Stimulated activated CD8-positive, alpha-beta memory T cell treated with anti-CD3 and anti-CD28 coated beads, Interleukin-15, amount 100 ng/mL, for 24 hours (primary cell): ENCODE measurements at places on chromosomes 16 and 17.

DNA sequence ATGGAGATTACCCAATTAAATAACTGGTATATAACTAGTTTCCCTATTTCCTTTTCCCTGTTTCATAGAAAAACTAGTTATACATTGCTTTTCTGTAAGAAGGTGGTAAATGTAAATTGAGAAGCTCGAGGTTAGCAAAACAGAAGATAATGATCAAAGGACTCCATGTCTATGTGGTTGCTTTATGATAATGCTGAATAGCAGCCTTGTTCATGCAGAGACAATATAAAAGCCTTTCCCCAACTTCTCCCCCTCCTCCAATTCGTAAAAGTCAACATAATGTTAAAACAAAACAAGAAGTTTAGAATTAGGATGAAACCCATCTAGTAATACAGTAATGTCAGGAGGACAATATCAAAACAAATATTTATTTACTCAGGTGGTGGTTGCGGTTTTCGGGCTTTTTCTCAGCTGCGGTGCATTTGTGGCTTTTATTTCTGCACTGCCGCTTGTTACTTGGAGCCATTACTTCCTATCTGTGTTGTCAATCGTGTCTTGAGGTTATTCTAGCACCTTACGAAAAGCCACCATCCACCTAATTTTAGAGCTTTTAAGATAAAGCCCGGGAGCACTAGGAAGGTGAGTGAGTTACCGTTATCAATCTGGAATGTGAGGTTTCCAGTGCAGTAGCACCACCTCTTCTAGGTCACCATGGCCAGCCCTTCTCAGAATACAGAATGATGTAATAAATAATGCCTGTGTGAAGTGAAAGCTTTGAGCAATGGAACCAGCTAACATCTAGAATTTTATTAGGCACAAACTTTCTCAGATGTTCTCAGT, 297.5 kb downstream of the CDH13 start:
- no peak for DNase-seq

DNA sequence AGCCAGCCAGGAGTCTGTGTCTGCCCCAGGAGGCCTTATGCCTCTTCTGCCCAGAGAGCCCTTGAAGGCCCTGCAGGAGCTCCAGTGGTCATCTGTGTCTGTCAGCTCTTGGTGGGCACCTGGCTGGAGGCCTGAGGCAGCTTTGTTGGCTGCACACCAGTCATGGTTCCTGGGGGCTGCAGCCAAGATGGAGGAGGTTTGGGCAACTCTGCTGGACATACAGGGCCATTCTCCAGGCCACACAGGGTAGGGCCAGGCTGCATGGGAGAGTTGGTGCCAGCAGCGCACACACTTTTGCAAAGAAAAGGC, 29.4 kb downstream of the B9D1 start:
- no peak for DNase-seq

DNA sequence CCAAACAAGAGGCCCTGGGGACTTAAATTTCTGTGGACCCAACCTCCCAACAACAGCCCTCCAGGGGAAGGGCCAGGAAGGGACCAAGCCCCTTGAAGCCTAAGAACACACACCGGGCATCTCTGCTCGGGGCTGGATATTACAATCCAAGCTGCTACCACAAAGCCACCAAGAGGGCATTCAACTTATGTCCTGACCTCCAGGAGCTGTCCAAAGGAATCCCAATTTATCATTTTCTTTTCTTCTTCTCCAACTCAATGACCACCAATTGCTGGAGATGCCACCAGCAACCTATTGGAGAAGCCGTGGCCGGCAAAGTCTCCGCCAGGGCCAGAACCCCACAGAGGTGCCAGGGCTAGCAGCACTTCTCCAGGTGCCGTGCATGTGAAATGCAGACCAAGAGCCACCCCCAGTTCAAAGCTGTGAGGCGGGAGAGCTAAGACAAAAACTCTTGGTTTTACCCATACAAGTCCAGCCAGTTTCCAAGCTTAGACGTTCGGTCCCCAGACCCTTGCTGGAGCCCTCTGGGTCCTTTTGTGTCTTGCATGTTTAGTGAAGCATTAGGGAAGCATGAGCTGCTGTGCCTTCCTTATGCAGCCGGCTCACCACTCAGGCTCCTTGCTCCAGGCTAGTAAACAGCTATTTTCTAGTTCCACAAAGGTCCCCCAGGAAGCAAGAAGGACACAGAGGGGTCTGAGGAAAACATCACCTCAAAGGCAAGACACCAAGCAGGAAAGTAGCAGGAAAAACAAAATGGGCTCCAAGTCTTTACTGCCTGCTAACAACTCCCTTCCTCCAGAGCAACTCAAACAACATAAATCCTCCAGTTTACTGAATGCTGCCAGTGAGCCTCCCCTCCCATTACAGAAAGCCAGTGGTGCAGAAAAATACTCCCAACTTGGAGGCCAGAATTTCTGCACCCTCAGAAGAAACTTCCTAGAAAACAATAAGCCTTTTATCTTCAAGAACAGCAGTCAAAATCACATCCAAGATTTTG, 3.2 kb downstream of the PITPNA start:
- no peak for DNase-seq

GRCh38 chr16:85781695-85782370, 17.5 kb downstream of the EMC8 start:
- DNase-seq, result no peak

GRCh38 chr16:68144008-68144407, 58.8 kb downstream of the NFATC3 start:
- no peak for DNase-seq

GRCh38 chr17:10061111-10061845, 137.1 kb downstream of the GAS7 start:
- no peak for DNase-seq

DNA sequence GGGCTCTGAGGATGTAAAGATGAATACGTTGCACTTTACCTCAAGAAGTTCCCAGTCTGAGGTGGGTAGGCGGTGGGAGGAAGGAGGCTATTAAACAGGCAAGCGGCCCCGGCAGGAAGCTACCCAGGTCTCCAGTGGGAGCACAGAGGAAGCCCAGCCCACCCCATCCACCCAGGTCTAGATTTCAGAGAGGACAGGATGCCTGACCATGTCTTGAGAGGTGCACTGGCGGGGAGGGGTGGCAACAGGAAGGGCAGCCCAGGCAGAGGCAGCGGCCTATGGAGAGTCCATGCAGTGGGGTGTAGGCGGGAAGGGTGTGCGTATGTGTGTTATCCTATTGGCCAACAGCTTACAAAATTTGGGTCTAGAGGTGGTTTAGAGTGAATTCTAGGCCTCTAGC, 13.9 kb downstream of the SARM1 start:
- no peak for DNase-seq

- no peak for DNase-seq
Measured at GRCh38 chr17:64627797-64628196, 34.3 kb downstream of the SMURF2 start.

GRCh38 chr16:56606071-56606475, 2.3 kb upstream of the MT2A start:
- DNase-seq, result no peak

GRCh38 chr17:21394265-21394664, 18.1 kb downstream of the KCNJ12 start:
- no peak for DNase-seq

DNA sequence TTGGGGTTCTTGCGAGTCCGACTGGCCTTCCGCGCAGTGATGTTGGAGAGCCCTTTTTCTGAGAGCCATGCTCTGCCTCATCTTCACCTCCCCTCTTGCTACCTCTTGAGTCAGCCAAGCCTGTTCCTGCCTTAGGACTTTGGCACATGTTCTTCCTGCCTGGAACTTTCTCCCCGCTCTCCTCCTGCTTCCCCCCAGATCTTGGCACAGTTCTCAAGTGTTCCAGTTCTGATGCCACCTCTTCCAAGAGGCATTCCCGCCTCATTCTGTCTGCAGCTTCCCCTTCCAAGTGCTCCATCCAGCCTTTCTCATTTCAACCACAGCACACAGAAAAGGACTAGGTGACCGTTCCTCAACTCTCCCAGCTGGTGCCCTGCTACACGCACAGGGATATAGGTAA, 7.7 kb downstream of the AKAP1 start:
- no peak for DNase-seq

DNA sequence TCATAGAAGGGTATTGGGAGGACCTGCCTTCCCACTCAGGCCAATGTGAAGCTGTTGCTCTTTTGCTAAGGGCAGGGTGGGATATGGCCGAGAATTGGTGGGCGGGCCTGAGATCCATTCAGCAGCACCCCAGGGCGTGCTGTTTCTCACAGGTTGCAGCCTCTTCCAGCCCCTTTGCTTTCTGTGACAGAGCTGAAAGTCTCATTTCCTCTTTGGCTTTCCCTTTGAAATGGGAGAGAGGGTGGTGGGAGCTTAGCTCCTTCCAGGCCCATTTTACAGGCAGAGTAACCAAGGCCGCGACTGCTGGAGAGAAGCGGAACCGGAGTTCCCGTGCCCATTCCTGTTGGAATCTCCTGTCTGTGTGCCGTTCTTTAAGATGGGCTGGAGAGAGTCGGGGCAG, 183.0 kb downstream of the RAB11FIP4 start:
- no peak for DNase-seq

DNA sequence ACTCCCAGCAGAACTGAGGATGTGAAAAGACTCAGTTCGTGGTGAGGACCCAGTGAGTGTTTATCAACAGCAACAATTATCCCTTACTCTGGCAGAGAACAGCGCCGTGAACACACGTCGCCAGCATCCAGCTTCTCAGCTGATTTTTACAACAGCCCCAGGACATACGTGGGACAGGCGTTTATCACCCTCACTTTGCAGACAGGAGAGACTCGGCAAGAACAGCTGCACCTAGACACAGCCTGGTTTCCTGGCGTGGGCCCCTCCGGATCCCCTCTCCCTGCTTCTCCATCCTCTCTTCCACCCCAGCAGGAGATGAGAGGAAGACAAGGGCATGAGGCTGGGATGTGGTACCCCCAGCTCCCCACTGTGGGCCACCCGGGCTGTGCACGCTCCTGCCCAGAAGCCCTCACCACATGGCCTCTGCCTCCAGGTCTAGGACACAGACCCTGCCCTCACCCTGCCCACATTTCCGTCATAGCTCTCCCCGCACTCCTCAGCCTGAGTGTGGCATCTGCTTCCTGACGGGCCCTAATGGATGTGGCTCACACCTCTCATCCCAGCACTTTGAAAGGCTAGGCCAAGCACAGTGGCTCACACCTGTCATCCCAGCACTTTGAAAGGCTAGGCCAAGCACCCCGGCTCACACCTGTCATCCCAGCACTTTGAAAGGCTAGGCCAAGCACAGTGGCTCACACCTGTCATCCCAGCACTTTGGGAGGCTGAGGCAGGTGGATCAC, 17.5 kb downstream of the ABR start:
- no peak for DNase-seq

GRCh38 chr17:63925615-63926014, 6.5 kb downstream of the CD79B start:
- DNase-seq, result no peak

- no peak for DNase-seq
Measured at GRCh38 chr17:49741009-49741691, 22.8 kb downstream of the FAM117A start.

- no peak for DNase-seq
Measured at GRCh38 chr17:10737168-10737622, 7.4 kb upstream of the TMEM220 start.

DNA sequence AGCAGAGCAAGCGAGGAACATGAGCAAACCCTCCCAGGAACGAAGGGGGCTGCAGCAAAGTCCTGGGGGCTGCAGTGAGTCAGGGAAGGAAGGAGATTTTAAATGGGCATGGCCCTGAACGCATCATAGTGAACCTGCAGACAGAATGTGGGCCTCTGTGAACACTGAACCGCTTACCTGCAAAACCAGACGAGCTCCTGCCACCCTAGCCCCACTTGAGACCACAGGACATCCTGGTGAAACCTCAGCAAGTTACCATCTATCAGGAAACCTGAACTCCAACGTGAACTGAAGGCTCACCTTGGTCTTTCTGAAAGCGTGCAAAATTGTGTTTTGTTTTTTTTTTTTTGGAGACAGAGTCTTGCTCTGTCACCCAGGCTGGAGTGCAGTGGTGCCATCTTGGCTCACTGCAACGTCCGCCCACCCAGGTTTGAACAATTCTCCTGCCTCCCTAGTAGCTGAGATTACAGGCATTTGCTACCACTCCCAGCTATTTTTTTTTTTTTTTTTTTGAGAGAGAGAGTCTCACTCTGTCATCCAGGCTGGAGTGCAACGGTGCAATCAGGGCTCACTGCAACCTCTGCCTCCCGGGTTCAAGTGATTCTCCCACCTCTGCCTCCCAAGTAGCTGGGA, 30.8 kb downstream of the FANCA start:
- DNase-seq, result no peak

DNA sequence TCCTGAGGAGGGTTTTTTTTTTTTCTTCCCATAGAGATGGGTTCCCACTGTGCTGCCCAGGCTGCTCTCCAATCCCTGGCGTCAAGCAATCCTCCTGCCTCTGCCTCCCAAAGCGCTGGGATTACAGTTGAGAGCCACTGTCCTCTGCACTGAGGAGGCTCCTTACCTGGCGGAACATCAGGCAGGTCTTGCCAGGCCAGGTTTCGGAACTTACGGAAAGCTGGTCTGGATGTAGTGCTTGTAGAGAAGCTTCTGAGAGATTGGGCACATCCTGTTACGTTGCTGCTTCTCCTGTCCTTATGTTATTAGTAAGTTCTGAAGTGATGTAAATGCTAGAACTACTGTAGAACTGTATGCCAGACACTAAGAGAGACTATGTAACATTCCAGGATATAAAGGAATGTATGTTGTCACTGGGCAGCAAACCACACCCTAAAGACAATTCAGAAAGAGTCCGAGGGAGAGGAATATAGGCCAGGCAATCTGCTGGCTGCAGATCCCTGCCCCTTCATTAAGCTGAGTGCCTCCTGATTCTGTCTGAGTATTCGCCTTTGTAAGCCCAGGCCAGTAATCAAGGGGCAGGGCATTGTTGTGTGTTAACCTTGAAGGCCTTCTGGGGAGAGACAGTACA, 21.1 kb downstream of the ETV4 start:
- no peak for DNase-seq

DNA sequence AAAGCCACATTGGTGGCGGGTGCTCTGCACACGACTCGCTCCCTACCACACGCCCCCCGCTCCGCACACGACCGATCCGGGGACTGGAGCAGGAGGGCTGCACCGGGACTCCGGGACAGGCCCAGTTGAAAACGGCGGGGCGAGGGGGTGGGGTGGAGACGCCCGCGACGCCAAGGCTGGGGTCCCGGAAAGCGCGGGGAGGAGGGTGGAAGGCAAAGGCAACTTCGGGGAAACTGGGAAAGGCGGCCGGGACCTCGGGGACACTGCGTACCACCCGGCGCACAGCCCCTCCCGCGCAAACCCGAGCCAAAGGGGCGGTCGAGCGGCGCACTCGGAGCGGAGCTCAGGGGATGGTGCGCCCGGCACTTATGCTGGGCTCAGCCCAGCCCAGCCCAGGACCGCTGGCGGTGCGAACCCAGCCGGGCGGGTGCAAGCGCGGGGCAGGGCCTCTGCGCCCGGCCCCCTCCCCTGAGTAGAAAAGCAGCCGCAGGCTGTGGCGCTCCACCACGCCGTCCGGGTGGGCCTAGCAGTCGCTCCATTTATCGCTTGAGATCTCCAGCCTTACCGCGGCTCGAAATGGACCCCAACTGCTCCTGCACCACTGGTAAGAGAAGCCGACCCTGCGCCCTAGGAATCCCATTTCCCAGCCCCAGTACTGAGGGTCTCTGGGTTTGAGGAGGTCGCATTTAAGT, at the start of gene MT1M:
Gene MT1M (plus strand): TSS at position 504 of the 692 bp plus-strand sequence. CDS start 73 bp downstream, at position 577.
- DNase-seq, result no peak

DNA sequence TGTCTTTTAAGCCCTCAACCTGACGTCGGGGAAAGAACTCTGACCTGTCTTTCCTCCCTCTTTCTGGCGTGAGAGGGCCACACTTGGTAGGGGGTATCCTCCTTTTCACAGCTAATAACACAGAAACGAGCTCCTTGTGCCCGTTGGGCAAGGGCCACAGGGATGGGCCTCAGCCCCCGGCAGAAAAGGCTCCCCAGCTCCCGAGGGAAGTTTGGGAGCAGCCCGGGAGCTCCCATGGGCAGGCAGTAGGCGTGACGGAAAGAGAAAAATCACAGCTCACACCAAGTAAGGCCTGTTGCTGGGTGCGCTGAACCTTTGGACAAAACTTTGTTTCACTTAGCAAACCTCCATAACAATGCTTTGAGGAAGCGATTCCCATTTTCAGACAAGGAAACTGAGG, 82.8 kb upstream of the MED9 start:
- DNase-seq, result no peak
